ENCODE measurements at places on chromosomes 16 and 17.

DNA sequence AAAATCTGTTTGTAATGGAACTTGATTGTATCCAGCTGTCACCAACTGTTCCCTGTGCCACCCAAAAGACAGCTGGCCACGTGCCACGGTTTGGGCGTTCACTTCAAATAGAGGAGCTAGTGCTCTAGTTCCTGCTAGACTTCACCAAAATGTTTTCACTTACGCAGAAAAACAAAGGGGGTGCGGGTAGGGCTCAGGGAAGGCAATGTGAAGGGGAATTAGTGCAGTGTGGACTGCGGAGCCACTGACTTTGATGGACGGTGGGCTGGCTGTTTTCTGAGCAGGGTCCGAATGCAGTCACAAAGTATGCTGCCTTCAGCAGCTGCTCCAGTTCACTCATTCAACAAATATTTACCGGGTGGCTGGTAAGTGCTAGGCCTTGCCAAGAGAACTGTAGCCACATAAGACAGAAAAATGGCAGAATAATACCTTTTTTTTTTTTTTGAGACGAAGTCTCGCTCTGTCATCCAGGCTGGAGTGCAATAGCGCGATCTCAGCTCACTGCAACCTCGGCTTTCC lies 7.6 kb upstream of the CYTH1 start:
- peak; percentile 82 for DNase-seq

- DNase-seq: no peak
These were observed 20.8 kb upstream of the KRT10 start for GRCh38 chr17:40843242-40843641.

DNA sequence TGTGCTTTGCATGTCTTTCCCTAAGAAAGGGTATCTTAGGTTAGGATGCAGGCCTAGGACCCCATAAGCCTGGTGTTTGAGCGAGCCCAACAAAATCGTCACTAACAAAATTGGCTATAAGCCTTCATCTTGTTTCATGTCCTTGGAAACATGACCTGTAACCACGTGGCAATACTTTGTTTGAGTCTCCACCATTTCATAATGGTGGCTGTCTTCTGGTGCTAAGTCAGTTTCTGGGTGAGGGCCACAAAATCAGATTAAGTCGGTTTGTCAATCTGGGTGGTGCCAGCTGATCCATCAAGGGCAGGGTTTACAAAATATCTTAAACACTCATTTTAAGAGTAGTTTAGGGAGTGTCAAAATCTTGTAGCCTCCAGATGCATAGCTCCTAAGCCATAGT lies 33.0 kb downstream of the C16orf54 start:
- no peak for DNase-seq

DNA sequence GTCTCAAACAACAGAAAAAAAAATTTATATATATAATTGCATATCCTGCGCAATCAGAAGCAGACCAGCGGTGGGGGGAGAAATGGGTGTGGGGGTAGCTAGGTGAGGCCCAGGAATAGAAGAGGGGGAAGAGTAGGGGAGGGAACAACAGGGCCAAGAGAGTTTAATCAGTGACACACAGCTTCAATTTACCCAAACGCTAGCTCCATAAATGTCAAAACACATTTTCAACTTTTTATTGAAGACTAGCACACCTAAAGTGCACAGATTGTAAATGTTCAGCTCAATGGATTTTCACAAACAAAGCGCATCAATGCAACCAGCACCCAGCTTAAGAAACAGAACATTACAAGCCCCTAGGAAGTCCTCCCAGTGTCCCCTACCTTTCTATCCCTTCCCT lies 24.8 kb upstream of the NAGS start:
- no peak for DNase-seq

DNA sequence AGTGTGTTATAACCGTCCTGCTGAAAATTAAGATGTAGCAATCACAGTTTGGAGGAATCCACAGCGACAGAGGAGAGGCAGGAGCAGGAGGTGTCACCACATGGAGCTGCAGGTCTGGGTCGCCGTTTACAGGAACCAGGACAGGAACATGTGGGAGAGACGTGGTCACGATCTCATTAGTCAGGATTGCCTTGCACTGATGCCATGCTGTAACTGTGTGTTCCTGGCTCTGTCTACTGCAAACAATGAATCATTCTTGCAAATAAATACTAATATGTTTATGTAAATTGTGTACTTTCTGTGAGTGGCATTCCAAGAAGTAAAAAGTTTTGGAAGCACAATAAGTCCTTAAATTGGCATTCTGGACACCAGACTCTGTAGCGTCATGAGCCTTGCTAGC lies 271.8 kb downstream of the CPPED1 start:
- DNase-seq: no peak

DNA sequence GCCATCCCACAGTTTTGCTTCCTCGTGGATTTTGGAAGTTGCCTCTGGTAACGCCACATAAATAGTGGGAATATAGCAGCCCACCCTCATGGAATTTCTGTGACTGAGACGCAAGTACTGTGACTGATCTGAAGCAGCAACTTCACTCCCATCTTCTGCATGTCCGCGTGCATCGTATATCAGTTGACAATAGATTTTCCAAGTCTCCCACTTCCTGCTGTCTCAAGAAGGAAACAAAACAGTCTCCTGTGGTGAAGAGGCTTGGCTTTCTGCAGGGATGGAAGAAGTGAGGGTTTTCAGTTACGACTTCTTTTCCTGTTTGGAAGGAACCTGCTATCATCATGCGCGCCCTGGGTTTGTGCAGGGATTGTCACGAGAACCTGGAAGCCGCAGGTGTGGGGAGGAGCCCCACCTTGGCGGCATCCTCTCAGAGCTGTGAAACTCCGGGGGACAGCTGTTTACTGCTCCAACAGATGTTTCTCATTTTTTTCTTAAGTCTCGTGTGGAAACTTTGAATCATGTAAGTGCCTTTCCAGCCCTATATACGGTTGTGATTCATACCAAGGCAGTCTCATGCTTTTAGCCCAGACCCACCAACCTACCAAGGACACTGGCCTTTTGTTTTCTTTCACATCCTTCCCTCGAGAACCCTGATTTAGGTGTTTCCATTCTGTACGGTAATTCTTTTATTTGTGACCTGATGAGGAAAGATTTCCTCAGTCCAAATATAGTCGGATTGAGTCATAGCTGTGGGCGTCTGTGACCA lies 57.5 kb downstream of the WIPI1 start:
- peak; percentile 51 for DNase-seq

- peak; percentile 77 for DNase-seq
These were observed 7.4 kb downstream of the PRCD start for GRCh38 chr17:76547183-76547641.

DNA sequence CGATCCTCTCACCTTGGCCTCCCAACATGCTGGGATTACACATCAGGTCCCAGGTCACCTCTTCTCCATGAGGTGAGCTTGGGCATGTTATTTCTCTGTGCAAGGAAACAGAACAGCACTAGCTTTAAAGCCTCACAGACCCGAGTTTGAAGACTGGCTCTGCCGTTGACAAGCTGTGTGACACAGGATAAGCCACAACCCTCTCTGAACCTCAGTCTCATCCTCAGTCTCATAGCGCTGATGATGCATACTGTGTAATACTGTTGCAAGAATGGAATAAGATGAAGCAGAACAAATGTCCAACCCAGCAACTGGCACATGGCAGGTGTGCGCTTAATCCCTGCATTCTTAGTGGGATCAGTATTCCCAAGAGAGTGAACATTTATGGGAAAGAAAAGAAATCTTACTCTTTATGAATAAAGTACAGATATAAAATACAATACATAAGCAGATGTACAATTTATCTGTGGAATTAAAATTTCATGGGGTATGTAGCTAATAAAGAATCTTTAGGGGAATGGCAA lies 43.5 kb downstream of the ABAT start:
- DNase-seq: no peak

DNA sequence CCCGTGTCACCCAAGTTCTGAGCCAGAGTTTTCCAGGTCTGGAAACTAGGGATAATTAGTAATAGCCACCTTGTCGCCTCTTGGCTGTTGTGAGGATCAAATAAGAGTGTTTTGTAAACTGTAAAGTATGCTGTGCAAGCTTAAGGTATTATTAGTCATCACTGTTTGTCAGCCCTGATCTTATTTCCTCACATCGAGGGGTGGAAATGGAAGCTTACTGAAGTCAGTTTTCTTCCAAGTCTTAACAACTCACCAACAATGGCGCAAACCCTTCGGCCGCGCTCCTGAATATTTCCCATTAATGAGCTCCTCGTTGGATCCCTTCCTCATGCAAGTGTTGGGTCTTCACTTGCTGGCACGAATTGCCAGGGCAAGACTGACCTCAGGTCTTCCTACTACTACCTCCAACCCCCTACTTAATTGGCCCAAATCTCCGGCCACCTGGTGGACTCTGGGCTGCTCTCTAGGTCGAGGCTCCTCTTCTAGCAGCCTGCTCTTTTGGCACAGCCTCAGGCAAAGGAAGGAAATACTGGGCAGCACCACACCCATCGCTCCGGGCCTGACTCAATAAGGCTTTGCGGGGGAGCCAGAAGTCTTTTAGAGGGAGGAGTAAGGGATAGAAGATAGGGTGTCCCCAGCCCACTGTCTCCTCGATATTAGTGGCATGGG lies 885 bp upstream of the SLC35B1 start:
- peak; percentile 24 for DNase-seq

DNA sequence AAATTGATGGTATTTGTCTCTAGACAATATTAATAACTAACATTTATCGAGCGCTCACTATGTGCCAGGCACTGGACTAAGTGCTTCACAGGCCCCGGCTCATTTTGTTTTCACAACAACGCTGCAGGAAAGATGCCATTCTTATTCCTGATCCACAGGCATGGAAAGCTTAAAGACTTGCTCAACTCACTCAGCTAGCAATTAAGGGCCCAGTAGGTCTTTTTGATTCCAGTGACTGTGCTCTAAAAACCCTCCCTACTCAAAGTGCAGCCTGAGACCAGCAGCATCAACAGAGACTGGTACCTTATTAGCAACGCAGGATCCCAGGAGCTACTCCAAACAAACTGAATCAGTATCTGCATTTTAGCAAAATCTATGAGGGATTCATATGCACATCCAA lies 35.3 kb downstream of the CUEDC1 start:
- DNase-seq: no peak

DNA sequence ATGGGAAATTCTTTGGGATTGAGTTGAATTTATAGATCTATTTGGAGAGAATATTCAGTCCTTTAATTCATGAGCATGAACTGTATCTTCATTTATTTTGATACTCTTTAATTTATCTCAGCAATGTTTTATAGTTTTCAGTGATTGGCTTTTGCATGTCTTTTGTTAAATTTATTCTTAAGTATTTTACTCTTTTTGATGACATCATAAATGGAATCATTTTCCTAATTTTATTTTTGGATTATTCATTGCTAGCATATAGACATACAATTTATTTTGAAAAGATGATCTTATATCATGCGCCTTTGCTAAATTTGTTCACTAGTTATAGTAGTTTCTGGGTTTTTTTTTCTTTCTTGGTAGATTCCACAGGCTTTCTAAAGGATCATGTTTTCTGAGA lies 149.2 kb upstream of the ASIC2 start:
- DNase-seq: no peak

GRCh38 chr16:9869776-9870175 lies 312.5 kb downstream of the GRIN2A start:
- no peak for DNase-seq

DNA sequence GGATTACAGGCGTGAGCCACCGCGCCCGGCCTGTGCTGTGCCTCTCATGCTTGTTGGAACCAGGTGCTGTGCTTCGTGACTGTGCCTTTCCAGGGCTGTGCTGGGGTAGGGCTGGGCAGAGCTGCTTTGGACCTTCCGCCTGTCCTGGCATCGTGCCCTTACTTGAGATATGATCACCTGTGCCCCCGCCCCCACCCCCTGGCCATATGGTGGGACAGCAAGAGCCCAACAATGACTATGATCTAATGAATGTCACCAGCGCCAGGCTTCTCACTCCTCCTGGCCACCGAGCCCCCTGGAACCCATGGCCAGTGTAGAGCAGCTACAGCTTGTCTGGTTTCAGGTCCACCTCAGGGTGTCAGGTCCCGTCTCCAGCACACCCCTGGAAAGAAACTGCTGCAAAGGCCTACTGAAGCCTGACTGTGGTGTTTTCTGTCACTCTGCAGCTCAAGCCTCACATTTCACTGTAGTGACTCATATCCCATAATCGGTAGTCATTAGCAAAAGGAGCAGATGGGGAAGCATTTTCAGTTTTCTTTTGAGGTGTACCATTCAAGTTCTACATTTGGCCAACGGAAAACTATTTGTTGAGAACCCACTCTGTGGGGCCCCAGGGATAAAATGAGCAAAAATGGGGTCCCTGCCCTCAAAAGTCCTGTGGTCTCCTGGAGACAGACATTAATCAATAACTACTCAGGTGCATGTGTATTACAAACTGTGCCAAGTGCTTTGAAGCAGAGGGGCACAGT lies 22.1 kb downstream of the FCSK start:
- DNase-seq: peak; percentile 10

DNA sequence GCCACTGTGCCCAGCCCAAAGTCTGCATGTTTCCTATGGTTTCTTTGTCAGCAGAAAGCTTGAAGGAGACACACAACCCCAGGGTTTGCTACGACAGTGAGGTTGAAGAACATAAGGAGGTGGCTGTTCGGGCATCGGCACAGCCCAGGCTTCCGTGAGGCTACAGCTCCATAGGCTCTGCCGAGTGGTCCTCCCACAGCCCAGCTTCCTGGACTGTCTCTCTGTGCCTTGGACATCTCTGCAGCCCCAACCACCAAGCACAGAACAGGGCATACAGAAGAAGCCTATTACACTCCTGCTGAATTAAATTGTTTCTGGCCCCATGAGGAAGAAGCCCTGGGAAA lies 3.2 kb upstream of the HAP1 start:
- DNase-seq: no peak

DNA sequence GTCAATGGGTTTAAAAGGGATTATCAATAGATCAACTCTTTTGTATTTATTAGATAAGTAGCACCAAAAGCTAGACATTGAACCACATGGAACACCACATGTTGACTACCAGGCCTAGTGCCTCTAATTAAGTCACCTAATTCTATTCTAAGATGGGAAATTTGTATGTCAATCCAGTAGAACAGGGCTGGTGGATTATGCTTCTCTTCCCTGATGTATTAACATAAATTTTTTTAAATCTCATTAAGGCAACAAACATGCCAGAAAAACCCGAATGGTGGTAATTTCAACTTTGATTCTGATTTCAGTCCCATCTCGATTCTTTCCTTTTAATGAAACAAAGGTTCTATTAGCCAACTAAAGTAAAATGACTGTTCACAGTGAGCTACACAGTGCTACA lies 92.6 kb downstream of the KANSL1 start:
- DNase-seq: no peak

DNA sequence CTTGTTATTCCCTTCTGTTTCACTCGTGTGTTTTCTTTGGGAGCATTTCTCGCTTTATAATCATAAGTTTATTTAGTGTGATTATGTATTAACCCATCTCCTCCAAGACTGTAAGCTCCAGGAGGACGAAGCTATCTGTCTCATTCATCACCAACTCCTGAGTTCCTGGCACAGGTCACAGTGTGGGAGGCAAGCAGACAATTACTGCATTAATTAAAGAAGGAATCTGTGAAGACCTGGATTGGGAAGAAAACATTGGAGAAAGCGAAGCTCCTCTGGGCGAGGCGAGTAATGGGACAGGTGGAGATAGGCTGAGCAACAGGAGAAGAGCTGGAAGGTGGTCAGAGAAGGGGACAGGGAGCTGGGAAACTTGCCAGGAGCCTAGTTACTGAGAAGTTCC lies 7.8 kb upstream of the CAMKK1 start:
- DNase-seq: no peak

GRCh38 chr17:56173958-56174835 lies 20.9 kb downstream of the ANKFN1 start:
- no peak for DNase-seq

GRCh38 chr17:78414178-78415162 lies 36.0 kb downstream of the PGS1 start:
- DNase-seq: peak; percentile 64

All from CD4-positive, alpha-beta T cell treated with Interleukin-6 for 4 hours (primary cell).